Fibroblast of villous mesenchyme (primary cell): ENCODE measurements at places on chromosomes 6 and 20. TPM values are rescaled to one million over a fixed set of nuclear protein-coding genes. Genes with fewer than 3 reads are reported as not detected.

Gene PPP1R14C
- not detected in 2 replicates for total RNA-seq

- peak; percentile 39 for DNase-seq
Observed at GRCh38 chr6:140101367-140101766, 726.9 kb upstream of the CITED2 start.

Gene CALHM4
- not detected in 2 replicates for total RNA-seq

DNA sequence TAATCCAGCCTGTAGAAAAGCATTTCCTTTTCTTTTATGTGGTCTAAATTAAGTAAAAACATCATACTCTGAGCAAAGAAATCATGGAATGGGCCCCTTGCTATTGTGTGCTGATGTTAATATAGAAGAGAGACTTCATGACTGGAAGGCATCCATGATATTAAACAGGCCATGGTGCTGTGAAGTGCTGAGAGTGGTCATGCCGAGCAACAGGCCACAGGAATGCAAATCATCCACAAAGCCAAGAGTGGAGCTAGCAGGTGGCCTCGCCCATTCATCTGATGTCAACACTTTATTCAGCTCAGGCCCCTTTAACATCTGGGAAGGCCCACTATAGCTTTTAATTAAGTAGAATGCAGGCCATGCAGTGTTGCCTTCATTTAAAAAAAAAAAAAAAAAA lies 115.2 kb upstream of the HMGCLL1 start:
- DNase-seq: peak; percentile 92

DNA sequence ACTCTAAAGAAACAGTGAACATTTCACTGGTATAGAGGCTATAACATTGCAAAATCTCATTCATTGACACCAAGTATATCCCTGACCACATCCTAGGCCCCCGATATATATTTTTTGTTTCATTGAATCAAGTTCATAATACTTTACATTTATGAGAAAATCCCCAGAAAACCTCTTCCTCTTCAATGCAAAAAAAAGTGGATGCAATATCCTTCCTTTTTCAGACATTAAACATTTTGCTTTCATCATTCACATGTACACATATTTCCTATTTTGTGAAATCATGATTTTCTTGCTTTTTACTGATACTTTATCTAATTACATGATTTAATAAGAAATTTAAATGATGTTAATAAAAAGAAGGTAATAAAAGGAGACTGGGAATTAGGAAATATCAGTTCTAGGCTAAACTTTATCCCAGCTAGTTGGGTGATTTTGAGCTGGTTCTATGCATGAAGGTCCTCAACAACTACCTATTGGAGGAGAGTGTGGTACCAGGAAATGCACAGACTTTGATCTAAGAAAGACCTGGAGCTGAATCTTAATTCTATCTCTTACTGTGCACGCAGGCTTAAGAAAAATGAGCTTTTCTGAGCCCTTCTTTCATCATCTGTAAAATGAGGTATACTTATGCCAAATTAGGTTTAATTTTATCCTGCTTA lies 4.9 kb downstream of the SYNE1 start:
- DNase-seq: no peak

- no peak for DNase-seq
Observed at GRCh38 chr6:34688956-34689355, 7.6 kb downstream of the ILRUN start.

Gene SAMD10
- 0.64 and 1.3 TPM in 2 replicates for total RNA-seq

DNA sequence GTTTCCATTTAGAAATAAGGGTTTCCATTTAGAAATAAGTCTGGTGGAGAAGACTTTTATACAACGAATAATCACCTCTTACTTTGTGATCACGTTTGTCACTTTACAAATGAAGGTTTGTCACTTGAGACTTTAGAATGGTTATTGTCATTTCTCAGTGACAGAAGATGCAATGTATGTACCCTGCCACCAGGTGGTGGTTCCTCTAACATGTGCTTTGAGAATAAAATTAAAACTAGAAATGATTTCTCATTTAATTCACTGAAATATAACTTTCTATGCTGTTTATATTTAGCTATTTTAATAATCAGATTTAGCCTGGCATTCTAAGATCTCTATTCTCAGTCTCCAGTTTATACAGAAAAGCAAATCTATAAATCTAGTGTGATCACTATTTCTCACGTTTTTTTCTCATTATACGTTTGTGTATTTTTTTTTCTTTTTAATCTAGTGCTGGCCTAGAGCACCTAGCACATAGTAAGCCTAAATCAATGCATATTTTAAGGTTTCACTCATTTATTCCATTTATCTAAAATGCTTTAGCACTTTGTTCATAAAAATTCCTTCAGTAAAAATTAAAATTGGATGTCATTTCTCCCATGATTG lies 57.4 kb upstream of the TFAP2D start:
- DNase-seq: no peak

Gene ERVFRD-1
- total RNA-seq: not detected in 2 replicates

Gene CEP57L1
- 29.0 and 43.6 TPM in 2 replicates for total RNA-seq

Gene ADGRF5
- 0.86 and 6.1 TPM in 2 replicates for total RNA-seq

DNA sequence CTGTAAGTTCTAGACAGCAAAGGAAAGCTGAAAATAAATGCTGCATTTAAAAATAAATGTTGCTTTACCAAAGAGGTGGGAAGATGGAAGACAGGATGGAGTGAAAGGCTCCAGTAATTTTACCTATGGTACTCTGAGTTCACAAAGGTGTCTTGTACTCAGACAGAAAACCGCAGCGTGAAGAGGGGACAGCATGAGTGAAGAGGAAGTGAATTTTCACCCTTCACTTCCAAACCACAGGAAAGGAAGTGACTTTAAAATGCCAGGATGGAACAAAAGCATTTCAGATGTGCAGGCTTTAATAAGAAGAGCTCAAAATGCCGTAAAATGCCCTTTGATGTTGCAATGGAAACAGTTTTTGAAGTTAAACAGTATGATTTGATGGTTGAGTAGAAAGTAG lies 91.2 kb upstream of the TINAG start:
- no peak for DNase-seq

GRCh38 chr20:16462711-16463110 lies 110.5 kb downstream of the KIF16B start:
- DNase-seq: no peak

Gene SYNE1
- total RNA-seq: 101 and 145 TPM in 2 replicates

DNA sequence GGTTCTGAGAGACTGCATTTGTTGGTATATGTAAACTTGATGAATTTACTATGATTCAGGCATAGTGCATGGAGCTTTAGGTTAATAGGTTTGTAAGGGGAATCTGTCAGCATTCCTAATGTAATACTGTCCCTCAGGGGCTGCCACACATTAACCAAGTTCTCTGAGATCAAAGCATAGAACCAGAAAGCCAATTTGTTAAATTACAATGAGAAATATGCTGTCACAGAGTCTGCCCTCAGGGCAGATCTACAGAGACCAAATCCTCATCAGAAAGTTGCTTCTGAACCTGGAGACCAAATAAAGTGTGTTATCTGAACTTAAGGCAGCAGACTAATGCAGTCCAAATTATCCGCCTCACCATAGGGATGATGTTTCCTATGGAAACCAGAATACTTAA lies 250.8 kb upstream of the HTR1E start:
- DNase-seq: no peak

GRCh38 chr20:18255526-18255925 lies 32.8 kb upstream of the ZNF133 start:
- DNase-seq: no peak

GRCh38 chr6:133740816-133741215 lies 148.1 kb upstream of the TCF21 start:
- DNase-seq: no peak

DNA sequence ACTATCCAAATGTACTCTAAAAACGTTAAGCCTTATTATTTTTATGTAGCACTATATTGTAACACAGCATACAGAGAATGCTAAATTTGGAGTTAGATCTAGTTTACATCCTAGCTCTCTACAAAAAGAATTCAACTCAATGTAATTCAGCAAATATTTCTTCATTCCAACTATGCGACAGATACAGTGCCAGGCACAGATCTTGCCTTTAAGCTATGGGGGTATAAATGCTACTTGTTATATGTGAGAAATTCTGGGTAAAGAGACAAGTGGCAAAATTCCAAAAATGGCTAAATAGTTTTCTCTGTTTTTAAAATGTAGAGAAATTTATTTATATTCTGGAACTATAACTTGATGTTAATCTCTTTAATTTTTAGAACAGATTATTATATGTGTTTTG lies 63.2 kb downstream of the SEL1L2 start:
- DNase-seq: no peak

- DNase-seq: no peak
Observed at GRCh38 chr6:137323860-137324259, 104.7 kb upstream of the IFNGR1 start.

DNA sequence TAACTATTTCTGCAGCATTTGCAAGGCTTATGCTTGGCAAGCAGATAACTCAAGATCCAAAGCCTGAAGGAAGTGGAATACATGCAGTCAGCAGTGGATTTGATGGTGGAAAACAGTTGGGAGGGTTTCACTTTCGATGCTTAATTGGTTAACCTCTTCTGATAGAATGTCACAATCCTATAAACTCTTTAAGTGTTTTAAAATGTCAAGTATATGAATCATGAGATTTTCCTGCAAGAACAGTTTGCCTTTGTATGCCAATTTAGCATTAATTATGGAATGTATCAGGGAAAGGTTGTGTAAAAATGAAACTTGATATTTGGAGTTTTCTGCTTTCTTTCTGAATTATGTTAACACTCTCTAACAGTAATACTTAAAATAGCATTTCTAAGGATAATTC lies 36.6 kb downstream of the NKX2-4 start:
- peak; percentile 33 for DNase-seq

Gene CPNE5
- total RNA-seq: under 0.01 and 0.32 TPM in 2 replicates

Gene NHLRC1
- total RNA-seq: 1.7 and 2.6 TPM in 2 replicates

DNA sequence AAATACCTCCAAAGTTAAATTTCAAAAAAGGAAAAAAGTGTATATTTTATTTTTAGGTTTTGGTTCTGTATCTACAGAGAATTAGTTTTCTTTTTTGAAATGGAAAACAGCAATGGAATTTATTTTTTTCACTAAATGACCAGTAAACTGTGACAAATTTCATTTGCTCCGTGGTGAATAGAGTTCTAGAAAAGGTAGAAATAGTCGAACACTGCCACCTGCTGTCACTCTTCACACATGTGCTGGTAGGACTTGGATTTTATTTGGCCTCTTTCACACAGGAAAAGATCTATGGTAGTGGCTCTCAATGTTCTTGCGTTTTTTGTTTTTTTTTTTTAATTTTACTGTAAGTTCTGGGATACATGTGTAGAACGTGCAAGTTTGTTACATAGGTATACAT lies 312.5 kb downstream of the EYA4 start:
- DNase-seq: peak; percentile 68

- DNase-seq: peak; percentile 47
Observed at GRCh38 chr20:37007898-37008649, 56.6 kb upstream of the SAMHD1 start.

GRCh38 chr6:150729188-150729748 lies 129.6 kb downstream of the PLEKHG1 start:
- no peak for DNase-seq

GRCh38 chr20:7609251-7609650 lies 331.0 kb downstream of the HAO1 start:
- DNase-seq: no peak
